Stimulated activated CD4-positive, alpha-beta T cell treated with anti-CD3 and anti-CD28 coated beads, TNF-alpha, amount 100 ng/mL, for 48 hours (primary cell): ENCODE measurements at places on chromosomes 16 and 17.

GRCh38 chr17:40316571-40317344 is 7.8 kb downstream of the RARA start:
- DNase-seq: no peak

DNA sequence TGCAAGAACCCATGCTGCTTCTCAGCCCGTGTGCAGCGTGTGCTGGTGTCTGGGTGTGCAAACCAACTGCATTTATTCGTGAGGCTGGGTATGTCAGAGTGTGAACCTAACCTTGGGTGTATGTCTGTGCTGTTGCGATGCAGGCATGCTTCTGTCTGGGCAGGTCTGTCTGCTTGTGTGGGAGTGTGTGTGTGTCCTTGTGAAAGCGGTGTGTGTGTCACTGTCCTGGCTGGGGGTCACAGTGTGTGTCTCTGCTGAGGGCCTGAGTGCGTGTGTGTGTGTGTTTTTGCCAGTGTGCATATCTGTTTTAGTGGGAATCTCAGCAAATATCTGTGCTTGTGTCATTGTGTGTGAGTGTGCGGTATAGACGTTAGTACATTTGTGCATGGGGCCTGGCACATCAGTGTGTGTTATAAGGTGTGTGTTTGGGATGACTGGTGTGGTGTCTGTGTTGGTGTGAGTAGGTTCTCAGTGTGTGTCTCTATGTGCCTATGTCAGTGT is 121.8 kb downstream of the CYLD start:
- DNase-seq: no peak

DNA sequence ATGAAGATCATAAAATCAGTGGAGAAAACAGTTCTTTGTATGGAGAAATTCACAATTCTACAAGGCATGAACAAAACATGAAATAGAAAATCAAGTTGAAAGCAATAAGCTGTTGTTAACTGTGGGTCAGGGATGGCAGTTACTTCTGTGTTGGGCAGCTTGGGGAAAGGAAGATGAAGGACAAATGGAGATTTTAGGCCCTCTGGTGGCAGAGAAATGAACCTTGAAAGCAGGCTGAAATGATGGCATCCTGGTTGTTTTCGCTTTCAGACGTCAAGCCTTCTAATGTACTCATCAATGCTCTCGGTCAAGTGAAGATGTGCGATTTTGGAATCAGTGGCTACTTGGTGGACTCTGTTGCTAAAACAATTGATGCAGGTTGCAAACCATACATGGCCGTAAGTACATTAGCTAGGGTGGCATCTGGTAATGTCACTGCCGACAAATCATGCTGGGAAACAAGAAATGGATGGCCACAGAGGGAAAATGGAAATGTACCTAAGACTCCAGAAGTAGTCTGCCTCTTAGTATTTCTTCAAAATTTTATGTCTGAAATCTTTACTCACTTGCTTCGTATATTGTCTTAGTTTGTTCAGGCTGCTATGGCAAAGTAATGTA is 108.9 kb downstream of the MAP2K6 start:
- DNase-seq: no peak

DNA sequence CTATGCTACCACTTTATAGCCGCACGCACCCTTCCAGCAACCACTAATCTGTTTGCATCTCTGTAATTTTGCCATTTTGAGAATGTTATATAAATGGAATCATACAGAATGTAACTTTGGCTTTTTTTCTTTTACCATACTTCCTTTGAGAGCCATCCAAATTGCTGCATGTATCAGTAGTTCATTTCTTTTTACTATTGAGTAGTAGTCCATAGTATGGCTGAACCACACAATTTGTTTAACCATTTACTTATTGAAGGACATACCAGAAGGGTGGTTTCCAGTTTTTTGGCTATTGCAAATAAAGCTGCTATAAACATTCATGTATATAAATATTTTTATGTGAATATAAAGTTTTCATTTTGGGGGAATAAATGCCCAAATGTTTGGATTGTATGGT is 8.8 kb downstream of the TENT4B start:
- DNase-seq: no peak

GRCh38 chr16:11236461-11237254 is 19.3 kb downstream of the SOCS1 start:
- DNase-seq: no peak

DNA sequence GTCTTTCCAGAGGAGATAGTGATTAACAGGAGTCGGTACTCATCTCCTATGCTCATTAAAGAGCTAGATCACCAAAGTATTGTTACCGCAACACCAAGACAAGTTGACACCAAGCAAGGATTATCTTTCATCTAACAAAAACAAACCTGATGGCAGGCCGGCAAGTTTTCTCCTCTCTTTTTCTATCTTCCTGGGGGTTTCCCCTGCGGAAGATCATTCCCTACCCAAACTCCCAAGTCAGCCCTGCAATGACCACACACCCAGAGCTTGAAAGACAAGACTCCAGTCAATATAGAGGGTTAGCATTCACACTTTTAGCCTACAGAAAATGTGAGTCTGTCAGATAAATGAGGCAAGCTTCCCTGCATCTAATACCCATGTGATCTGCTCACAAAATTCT is 312.1 kb downstream of the SOX9 start:
- DNase-seq: no peak

DNA sequence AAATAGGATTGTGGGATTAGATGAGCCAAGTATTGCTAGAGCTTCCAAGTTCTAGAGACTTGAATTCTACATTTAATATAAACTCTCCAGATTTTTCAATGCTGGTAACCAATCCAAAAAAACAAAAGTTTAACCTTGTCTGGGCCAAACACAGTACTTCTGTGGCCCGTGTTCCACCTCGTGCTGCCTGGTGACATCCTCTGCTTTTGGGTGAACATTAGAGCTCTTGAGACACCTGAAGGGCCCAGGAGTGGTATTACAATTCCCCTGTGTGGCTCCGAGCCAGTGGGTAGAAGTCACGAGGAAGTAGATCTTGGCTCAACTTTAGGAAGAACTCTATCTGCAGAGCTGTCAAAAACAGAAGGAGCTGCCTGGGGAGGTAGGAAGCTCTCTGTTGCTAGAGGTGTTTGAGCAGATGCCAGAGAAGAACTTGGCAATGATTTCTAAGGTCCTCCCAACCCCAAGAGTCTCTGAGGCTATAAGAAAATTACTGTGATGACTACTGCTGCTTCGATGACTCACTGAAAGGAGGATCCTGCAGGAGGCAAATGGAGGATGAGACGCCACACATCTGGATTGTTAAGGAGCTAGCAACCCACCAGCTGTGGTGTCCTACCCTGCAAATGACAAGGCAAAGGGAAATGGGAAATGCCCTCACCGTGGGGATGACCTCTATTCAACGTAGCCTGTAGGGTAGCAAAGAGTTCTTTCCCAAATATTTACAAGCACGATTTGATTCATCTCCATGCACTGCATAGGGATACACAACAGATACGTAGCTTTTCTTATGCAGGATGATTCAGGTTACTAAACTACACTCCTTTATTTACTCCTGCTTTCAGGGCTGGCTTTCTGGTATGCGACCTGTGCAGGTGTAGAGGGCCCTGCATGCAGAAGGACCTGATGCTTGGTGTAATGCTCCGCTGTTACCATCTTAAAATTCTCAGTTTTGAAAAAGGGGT is 45.8 kb upstream of the GAS7 start:
- DNase-seq: no peak

DNA sequence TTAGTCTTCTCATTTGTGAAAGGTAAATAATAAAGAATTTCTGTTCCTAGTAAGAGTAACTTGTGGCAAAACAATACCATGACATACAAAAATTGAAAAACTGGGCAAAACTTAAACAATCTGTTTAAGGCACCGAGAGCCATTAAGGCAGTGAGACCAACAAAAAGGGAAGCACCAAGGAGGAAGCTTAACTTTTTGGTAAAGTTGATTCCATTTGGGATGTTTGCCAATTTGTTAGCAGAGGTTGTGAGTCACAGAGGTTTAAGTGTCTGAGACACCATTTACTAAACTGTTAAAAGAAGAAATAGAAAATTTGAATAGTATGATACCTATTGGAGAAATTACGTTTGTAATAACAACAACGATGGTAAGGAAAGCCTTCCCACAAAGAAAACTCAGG is 4.9 kb downstream of the SLC35G3 start:
- DNase-seq: no peak

DNA sequence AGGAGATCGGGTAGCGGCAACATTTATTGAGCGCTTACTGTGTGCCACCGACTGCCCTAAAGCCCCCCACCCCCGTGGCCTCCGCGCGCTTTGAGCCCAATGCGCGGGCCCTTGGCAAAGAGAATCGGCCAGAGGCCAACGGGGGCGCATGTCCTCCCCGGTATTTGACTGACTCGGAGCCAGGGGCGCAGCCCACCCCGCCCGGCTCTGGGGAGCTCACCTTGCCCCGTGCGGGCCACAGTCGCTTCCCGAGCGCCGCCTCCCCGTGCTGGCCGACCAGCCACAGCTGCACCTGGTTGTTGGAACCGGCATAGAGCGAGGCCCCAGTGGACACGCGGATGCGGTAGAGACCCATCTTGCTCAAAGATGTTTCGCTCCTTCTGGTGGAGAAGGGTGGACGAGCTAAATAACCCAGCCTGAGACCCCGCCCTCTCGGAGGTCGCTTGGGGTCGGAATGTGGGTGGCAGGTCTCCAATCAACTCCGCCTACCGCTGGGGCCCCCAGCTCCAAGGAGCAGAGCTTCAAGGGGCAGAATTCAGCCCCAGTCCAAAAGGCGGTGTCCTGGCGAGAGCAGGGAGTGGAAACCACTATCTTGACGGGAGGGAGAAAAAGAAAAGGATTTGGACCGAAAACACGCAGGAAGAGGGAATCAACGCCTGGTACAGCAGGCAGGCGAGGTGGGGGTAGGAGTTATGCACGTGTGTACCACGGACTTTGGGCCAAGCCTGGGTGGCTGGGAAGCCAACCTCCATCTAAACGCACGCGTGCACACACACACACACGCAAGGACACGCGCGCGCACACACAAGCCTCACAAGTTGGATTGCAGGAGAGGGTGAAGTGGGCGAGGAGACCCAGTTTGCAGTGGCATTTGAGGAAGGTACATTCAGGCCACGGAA is at the start of gene ALOX15:
Gene ALOX15 (minus strand): TSS at position 382 of the 899 bp plus-strand sequence. CDS start 27 bp downstream, at position 355.
- DNase-seq: no peak

DNA sequence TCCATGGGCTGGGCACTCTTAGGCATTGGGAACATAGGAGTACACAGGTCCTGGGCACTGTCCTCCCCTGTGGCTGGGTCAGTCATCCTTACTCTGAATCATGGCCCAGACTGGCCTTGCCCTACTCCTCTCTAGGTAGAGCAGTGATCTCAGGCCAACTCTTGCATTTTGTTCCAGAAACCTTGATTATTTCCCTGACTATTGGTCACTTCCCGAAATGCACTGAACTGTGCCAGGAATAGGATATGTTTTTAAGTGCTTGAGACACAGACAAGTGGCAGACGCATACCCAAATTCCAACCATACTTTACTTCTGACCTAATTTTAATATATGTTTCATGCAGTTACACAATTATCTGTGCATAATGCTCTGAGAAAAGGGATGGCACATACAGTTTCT is 10.3 kb downstream of the KRABD2 start:
- no peak for DNase-seq

- no peak for DNase-seq
Observed at GRCh38 chr17:56603486-56604238, 10.2 kb downstream of the NOG start.

GRCh38 chr17:77061669-77062068 is 79.1 kb upstream of the SEC14L1 start:
- no peak for DNase-seq

- no peak for DNase-seq
Observed at GRCh38 chr17:79777120-79777893, 641 bp upstream of the CBX2 start.

GRCh38 chr16:8505327-8505991 is 84.9 kb downstream of the TMEM114 start:
- DNase-seq: no peak

DNA sequence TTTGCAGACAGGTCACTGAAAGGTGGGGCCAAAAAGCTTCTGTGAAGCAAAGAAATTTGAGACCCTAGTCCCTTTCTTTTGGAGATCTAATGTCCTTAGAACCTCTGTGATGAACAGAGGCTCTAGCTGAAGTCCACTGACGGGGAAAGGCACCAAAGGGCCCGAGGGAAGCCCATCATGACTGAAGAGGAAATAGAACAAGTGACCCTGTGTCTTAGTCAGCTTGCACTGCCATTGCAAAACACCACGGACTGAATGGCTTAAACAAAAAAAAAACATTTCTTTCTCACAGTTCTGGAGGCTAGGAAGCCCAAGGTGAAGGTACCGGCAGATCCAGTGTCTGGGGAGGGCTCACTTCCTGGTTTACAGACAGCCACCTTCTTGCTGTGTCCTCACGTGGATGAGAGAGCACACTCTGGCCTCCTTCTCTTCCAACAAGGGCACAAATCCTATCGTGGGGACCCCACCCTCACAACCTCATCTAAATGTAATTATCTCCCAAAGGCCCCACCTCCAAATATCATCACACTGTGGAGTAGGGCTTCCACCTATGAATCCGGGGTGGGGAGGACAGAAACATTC is 24.3 kb upstream of the ASGR2 start:
- DNase-seq: no peak

- DNase-seq: no peak
Observed at GRCh38 chr17:28396635-28397239, 9.3 kb downstream of the SLC46A1 start.

- no peak for DNase-seq
Observed at GRCh38 chr16:56929639-56930038, 2.3 kb upstream of the HERPUD1 start.

DNA sequence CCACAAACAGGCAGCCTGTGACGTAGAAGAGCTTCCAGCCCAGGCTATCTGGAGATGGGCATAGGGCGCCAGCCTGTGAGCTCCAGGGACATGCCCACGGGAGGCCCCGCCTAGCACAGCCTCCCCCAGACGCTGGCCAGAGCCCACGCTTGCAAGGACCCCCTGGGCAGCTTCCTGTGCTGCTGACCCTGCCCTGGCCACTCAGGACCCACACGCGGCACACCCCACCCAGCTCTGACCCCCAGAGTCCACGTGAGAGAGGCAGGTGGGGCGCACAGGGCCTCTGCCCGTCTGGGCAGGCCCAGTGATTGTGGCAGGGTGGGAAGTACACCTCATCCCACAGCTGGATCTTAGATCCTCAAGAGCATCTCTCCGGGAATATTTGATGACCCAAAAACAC is 3.9 kb downstream of the CYBC1 start:
- no peak for DNase-seq

- no peak for DNase-seq
Observed at GRCh38 chr16:15961060-15961511, 11.7 kb downstream of the ABCC1 start.

GRCh38 chr16:48235058-48235555 is 9.0 kb upstream of the LONP2 start:
- no peak for DNase-seq

GRCh38 chr17:62140836-62141235 is 75.8 kb upstream of the MED13 start:
- no peak for DNase-seq

- no peak for DNase-seq
Observed at GRCh38 chr17:73538445-73538844, 105.8 kb downstream of the SDK2 start.
